ENCODE measurements at places on chromosomes 7 and 10.

DNA sequence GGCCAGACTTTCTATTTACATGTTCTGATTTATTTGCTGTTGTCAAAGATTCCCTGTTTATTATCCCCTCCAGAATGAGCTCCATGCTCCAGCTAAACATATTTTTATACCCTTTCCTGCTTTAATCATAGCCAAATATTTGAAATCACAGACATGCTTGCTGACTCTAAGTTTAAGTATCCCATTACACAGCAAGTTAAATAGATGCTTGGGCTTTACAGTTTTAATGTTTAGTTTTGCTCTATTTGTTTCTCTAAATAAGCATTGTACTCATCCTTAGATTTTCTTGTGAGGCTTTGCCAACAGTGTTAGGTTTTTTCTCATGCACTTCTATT lies 196.8 kb downstream of the TAX1BP1 start:
- no peak for DNase-seq

GRCh38 chr7:131741446-131741845 lies 185.0 kb upstream of the PODXL start:
- DNase-seq: no peak

DNA sequence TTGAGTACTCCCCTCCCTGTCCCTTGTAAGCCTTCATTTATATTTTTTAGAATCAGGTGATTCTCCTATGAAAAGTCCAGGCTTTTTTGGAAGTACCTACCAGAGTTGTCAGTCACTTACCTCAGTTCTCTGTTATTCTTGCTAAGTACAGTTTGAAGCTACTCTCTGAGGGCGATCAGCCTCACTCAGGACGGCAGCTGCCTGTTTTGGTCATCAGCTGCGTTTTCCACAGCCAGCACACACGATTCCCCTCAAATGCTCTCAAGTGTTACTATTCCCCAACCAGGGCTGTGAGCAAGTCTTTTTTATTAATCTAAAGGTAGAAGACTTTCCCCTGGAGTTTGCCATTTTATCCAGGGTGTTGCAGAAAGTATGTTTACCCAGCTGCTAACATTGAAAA lies 328.6 kb downstream of the SUGCT start:
- no peak for DNase-seq

GRCh38 chr10:72981882-72982529 lies 27.4 kb upstream of the PLA2G12B start:
- DNase-seq: no peak

DNA sequence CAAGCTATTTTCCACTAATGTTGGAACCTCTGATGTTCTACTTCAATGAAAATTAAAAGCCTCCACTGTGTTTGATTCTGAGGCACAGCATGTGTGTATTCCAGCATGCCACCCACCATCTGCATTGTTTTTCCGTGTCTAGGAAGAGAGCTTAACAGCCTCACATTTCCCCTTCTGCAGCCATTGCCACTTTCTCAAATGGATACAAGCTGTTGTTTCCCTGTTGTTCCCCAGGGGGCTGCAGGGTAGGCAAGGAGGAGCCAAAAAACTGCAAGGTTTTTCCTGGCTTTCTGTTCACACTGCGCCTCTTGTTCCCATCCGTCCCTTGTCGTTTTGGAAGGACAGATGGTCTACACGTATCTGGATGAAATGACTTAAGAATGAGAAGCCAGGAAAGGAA lies 72.3 kb upstream of the DNAJB12 start:
- DNase-seq: no peak

DNA sequence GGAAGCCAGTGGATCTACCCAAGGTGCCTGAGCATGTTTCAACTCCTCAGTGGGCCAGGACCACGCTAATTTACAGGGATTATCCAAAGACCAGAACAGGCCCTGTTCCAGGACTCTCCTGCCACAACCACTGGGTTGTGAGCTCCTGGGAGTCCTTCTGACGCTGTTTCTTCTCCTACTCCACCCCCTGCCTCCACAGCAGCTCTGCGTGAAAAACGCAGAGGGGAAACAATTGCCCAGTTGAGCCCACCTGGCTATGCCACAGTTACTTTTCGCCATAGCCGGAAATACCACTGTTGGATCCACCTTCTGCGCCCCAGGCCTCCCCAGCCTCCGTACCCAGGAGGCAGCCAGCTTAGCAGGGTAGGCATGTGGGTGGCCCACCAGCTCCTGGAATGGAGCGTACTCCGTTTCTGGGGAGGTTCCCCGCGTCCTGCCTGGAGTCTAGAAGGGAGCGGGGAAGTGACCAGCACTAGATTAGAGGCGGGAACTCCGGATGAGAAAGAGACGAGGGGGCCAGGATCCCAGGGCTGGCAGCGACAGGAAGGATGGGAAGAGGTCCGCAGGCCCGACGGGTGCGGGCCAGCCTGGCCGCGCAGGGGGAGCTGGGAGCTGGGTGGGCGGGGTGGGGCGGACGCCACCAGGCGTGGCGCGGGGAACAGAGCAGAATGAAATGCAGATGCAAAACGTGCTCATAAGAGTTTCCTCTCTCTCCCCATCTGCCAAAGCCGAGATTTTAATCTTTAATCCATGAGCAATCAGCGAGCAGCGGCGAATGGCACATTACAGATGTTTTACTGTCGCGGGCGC lies 32.1 kb upstream of the PAX2 start:
- no peak for DNase-seq

DNA sequence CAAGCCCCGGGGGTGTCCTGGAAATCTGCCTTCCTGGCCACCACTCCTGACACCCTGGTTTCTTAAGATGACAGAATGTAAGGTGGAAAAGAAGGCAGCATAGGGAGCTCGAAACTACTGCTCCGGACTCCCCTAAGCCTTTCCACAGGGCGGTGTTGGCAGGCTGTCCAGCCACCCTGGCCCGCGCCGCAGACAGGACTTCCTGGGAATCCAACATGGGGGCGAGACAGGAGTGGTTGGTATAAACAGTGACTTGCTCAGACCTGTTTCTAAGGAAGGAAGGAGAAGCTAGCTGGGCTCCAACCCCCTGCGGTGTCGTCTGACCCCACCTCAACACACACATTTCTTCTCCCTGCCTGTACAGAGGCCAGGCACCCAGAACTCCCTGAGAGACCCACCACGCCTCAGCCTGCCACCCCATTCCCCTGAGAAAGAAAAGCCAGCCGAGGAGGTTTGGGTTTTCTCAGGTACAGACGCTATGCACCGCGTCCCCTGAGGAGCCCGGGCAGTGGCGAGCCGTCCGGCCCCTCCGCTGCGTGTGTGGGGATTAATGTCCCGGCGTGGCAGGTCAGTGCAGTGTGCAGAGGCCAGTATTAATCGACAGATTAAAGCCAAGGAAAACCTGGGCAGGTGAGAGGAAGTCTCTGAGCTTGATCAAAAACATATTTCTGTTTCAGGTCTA lies 349.6 kb upstream of the MKI67 start:
- DNase-seq: no peak

- no peak for DNase-seq
Observed at GRCh38 chr7:142739923-142740492, 9.3 kb upstream of the PRSS1 start.

DNA sequence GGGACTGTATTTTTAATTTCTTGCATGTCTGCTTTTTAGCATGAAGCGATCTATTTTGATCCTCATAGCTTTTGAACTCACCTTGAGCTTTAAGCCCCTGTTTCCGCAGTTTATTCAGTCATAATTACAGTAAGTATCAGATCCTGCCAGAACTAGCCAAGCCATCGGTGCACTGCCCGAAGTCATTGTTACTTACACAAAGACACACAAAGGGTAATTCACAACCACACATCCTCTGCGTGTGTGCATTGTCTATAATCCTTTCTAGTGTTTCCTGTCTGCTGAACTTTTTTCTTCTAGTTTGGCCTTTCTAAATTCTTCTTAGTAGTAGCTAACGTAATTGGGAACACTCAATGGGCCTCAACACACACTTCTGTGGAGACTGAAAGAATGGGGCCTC lies 133.0 kb downstream of the SFMBT2 start:
- DNase-seq: no peak

DNA sequence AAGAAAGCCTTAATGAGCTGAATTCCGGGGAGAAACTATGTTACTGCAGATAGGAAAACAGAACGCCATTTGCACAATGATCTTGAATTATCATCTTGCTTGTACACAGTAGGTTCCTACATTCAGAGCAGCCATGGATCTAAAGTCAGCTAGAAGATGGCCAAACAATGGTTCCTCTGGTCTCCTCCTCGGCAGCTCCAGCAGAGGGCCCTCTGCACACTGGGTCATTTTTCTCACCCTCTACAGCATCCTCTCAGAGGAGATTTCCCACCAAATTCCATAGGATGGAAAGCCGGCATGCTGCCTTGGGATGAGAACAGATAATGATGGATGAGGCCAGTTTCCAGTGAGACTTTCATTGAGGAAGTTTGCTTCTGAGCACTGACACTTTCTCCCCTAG lies 308.5 kb upstream of the NFE2L3 start:
- DNase-seq: no peak

- DNase-seq: no peak
Observed at GRCh38 chr7:22884911-22885788, 62.5 kb upstream of the TOMM7 start.

- DNase-seq: no peak
Observed at GRCh38 chr7:150740053-150740452, 2.8 kb downstream of the GIMAP5 start.

- no peak for DNase-seq
Observed at GRCh38 chr7:159023746-159024145, 120.9 kb downstream of the VIPR2 start.

- DNase-seq: no peak
Observed at GRCh38 chr7:19062216-19062615, 55.2 kb downstream of the TWIST1 start.

DNA sequence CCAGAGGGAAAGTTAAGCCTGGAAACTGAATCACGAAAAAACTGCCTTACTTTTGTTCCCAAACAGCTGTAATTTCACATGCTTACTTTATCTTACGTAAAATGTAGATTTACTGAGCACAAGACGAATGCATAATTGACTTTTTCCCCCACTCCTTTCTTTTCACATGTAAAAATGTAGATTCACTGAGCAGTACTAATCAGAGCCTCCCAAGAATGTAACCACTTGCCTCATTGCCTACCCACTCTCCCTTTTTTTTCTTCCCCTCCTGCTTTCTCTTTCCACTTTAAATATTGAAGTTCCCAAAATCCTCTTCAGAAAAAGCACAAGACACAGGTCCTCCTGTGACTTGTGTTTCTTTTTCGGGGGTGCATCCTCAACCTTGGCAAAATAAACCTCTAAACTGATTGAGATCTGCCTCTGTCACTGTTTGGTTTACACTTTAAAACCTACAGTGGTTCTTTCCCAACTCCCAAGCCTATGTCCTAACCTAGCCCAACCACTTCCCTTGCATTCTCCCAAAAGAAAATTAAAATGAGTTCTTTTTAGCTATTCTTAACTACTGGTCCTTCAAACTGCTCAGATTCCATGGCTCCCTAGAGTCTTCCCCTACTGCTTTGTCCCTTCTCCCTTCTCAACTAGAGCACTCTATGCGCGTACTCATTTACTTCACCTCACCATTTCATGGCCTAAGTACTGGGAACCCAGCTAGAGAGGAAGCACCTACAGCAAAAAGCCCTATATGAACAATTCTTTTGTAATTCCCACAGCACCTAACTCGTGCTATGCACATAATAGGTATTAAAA lies 236.6 kb upstream of the MKLN1 start:
- no peak for DNase-seq

- no peak for DNase-seq
Observed at GRCh38 chr10:27506280-27506679, 2.2 kb downstream of the RAB18 start.

DNA sequence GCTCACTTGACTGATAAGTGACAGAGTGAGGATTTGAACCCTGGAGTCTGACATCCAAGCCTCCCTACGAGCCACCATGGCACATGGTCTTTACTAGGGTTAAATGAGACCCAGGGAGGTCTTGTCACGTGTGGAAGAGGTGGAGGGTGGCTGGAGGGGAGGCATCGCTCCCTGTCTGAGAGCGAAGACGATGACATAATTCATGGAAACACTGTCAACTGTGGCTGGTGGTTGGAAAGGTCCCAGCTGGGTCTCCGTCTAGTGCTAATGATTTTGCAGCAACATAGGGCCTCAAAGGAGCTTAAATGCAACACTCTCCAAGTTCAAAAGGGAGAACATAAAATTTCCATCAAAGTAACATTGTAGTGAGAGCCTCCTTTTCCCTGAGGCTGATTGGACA lies 99.9 kb upstream of the BAIAP2L1 start:
- no peak for DNase-seq

DNA sequence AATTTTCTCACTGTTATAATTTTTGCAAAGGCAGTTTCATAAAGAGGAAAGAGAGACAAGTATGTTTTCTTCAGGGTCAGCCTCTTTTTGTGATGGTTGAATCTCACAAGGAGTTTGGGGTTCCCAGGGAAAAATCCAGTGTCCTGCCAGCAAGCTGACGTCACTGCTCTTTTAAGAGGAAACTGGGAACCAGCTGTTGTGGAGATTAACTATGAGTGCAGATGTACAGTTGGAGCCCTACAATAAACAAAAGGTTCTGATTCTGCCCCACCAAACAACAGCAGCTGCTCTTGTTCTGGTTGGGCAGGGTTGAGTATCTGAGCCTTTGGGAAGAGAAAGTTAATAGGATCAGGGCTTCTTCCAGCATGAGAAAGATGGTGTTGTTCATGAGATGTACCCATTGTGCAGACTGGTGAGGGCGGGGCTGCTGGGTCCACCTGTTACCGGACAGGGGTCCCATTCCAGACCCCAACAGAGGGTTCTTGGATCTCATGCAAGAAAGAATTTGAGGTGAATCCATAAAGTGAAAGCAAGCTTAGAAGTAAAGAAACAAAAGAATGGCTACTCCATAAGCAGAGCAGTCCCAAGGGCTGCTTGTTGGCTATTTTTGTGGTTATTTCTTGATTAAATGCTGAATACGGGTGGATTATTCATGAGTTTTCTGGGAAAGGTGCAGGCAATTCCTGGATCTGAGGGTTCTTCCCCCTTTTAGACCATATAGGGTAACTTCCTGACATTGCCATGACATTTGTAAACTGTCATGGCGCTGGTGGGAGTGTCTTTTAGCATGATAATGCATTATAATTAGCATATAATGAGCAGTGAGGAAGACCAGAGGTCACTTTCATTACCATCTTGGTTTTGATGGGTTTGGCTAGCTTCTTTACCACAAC lies 12.5 kb downstream of the PRF1 start:
- DNase-seq: no peak

GRCh38 chr10:17238445-17239291 lies 10.6 kb downstream of the VIM start:
- DNase-seq: no peak

- DNase-seq: no peak
Observed at GRCh38 chr7:23306936-23307521, 7.9 kb downstream of the MALSU1 start.

GRCh38 chr7:101302641-101303101 lies 18.9 kb downstream of the IFT22 start:
- DNase-seq: no peak

- DNase-seq: no peak
Observed at GRCh38 chr7:33186192-33186591, 56.8 kb downstream of the BBS9 start.

DNA sequence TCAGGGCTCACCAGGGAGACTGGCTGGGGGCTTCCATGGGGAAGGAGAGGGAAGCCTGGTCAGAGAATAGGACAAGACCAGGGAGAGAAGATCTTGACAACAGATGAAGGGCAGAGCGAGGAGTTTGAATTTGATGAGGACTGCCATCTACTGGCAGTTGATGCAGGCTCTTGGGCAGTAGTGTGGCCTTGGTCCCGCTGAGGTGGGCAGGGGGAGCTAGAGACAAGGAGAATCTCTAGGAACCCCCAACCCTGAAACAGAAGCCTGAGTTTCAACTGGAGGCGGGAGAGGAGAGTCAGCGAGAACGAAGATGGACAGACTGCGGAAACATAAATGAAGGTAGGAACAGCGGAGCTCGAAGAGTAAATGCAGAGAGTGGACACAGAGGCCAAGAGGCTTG lies 81.0 kb downstream of the PPP1R3C start:
- DNase-seq: no peak
